CD4-positive, alpha-beta T cell (primary cell): ENCODE measurements at places on chromosomes 6 and 20. TPM values are rescaled to one million over a fixed set of nuclear protein-coding genes. Genes with fewer than 3 reads are reported as not detected.

DNA sequence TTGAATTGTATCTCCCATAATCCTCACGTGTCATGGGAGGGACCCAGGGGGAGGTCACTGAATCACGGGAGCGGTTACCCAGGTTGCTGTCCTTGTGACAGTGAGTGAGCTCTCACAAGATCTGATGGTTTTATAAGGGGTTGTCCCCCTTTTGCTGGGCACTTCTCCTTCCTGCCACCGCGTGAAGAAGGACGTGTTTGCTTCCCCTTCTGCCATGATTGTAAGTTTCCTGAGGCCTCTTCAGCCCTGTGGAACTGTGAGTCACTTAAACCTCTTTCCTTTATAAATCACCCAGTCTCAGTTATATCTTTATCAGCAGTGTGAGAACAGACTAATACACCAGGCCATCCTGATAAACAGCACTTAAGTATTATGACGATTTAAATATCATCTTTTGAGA lies 9.0 kb upstream of the MRGBP start:
- no peaks in the 10 kb centered on the region for H3K36me3 ChIP-seq
- peaks cover 15% of the 10 kb centered on the region for H3K4me1 ChIP-seq
- H3K4me3 ChIP-seq, result no peak overlapping the region
- H3K27me3 ChIP-seq, result no peaks in the 10 kb centered on the region
- no peak overlapping the region for H3K27ac ChIP-seq

DNA sequence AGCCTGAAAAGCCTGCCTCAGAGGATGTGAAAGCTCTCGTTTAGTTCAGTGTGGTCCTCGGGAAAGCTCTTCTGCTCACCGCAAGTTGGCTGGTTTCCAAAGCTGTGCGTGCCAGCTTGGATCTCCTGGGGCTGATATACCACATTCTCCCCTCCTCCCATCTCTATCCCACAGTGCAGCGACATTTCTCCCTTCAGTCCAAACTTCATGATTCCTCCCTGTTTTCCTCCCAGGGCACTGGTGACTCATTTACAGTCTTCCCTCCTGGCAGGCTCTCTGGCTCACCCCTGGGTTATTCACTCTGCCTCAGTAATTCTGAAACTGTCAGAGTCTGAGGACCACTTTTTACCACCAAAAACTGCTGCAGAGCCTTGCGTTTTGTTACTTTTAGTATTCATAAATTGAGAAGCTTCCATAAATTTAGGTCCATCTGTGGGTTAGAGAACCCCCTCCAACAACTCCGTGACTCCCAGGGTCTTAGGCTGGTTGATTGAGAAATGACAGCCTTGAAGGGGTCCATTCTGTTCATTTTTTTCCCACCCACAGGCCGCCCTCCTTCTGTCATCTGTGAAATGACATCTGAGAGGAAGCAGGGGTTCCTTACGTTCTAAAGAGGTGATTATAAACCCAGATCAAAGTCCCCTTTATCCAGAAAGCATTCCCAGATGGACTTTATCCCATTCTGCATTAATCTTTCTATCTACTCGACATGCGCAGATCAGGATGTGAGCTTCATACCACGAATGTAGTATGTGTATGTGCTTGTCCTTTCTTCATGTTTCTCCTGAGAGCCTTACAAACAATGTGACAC lies 6.1 kb downstream of the TRIM10 start:
- H3K4me1 ChIP-seq, result no peaks in the 10 kb centered on the region
- peaks cover 3% of the 10 kb centered on the region for H3K27me3 ChIP-seq
- no peaks in the 10 kb centered on the region for H3K36me3 ChIP-seq
- DNase-seq, result no peak
- no peak overlapping the region for H3K27ac ChIP-seq

Gene SAPCD1
- total RNA-seq, result 2.8 TPM

Gene F13A1
- total RNA-seq, result 0.42 TPM

DNA sequence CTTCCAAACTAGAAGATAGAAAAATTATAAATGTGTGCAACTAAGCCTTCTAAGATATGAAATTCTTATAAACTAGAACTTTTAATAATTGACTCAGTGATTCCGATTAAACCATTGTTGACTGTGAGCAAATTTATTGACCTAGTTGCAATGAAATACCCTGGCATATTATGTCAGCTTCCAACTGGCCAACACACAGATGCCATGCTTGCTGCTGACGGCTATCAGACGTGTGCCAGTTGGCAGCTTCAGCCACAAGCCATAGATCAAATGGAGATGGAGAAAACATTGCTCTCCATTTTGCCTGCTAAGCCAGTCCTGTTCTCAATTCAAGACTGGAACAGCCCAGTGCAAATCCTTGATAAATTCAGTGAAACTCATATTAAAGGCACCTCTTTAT lies 101.7 kb upstream of the HDGFL1 start:
- no peak overlapping the region for H3K4me3 ChIP-seq
- no peaks in the 10 kb centered on the region for H3K4me1 ChIP-seq
- H3K36me3 ChIP-seq, result no peaks in the 10 kb centered on the region
- H3K27me3 ChIP-seq, result no peaks in the 10 kb centered on the region
- DNase-seq, result no peak
- H3K27ac ChIP-seq, result no peak overlapping the region

GRCh38 chr6:68728159-68728979 lies 93.3 kb downstream of the ADGRB3 start:
- no peaks in the 10 kb centered on the region for H3K36me3 ChIP-seq
- no peak overlapping the region for H3K27ac ChIP-seq
- no peaks in the 10 kb centered on the region for H3K4me1 ChIP-seq
- DNase-seq, result no peak
- no peak overlapping the region for H3K4me3 ChIP-seq

DNA sequence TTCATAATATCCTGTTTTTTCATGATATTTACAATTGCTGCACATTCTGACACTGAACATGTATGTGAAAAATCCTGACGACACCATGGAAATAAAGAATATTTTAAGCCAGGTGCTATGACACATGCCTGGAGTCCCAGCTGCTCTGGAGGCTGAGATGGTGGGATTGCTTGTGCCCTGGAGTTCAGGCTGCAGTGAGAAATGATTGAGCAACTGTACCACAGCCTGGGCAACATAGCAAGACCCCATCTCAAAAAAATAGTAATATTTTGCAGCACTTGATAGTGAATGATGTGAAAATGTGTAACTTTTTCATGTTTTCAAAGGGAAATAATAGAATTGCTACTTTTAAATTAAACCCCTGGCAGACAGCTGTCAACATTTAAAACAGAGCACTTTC lies 137.1 kb downstream of the ADGRG6 start:
- no peak for DNase-seq
- no peaks in the 10 kb centered on the region for H3K27me3 ChIP-seq
- H3K36me3 ChIP-seq, result no peaks in the 10 kb centered on the region
- H3K27ac ChIP-seq, result no peak overlapping the region
- no peaks in the 10 kb centered on the region for H3K4me1 ChIP-seq

Gene PRPH2
- total RNA-seq, result 0.11 TPM

GRCh38 chr6:42690151-42690702 lies 32.2 kb downstream of the PRPH2 start:
- H3K4me1 ChIP-seq, result peaks cover 11% of the 10 kb centered on the region
- H3K27ac ChIP-seq, result no peak overlapping the region
- no peak for DNase-seq
- H3K4me3 ChIP-seq, result no peak overlapping the region

- H3K36me3 ChIP-seq, result no peaks in the 10 kb centered on the region
- no peaks in the 10 kb centered on the region for H3K27me3 ChIP-seq
- DNase-seq, result no peak
- no peak overlapping the region for H3K27ac ChIP-seq
- no peak overlapping the region for H3K4me3 ChIP-seq
These were observed 459.9 kb downstream of the BCKDHB start for GRCh38 chr6:80566361-80566760.
